Stimulated activated CD4-positive, alpha-beta T cell treated with anti-CD3 and anti-CD28 coated beads, Interleukin-1b, Interleukin-23, amount 100 ng/mL, for 1 hour (primary cell): ENCODE measurements at places on chromosomes 2 and 18.

GRCh38 chr18:58527285-58527951 lies 101.5 kb downstream of the ALPK2 start:
- no peak for DNase-seq

DNA sequence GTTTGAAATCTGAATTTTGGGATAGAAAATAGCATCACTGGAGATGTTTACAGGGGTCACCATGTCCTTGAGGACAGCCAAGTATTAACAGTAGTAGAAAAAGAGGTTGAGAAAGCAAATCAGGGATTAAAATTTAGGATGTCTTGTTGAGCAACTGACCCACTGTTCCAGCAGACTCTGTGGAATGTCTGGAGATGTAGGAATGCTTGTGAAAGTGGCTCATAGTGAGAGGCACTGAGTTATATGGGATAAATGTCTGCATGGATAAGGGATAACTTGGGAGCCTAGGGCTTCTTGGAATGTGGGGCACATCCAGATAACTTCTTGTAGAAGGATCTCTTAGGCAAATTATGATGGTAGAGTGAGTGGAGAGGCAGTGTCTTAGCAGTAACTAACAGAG lies 495.0 kb downstream of the TMX3 start:
- no peak for DNase-seq

GRCh38 chr2:136010126-136010525 lies 24.7 kb upstream of the DARS1 start:
- no peak for DNase-seq

- DNase-seq = no peak
These were observed 1.6 kb downstream of the PRKAG3 start for GRCh38 chr2:218829868-218830451.

- no peak for DNase-seq
These were observed 99.9 kb downstream of the PARD3B start for GRCh38 chr2:204645018-204645773.

DNA sequence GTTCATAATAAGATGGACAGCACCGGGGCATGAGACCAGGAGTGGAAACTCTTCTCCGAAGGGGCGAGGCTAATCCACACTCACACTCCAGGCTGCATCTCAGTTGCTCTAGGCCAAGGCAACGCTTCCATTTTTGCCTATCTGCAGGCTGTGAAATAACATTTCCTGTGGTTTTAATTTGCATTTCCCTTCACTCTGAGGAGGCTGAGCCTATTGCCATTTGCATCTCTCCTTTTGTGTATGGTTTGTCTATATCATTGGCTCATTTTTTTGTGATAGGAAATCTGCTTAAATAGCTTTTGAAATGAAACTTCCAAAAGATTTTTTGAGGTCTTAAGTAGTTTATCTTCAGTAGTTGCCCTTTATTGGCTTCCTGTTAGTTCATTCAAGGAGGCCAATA lies 57.6 kb downstream of the TPGS2 start:
- no peak for DNase-seq

- DNase-seq = no peak
These were observed 984.6 kb upstream of the CNTNAP5 start for GRCh38 chr2:123040506-123040905.

- DNase-seq = no peak
These were observed 2.1 kb upstream of the TCF7L1 start for GRCh38 chr2:85131116-85131515.

DNA sequence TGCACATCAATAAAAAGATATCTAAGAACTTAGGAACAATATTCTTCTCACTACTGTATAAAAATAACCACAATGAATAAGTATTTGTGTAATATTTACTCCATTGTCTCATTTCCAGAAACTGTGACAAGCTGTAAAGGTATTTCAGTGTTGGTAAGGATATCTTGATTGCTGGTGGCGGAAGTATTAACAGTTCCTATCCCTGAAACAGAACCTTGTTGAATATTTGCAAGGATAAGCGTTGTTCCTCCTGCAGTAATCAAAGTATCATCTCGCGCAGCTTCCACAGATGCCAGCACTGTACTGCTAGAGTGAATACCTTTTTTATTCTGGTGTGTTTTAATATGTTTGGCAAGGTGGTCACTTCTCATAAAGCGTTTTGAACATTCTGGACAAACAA lies 55.3 kb downstream of the SP3 start:
- no peak for DNase-seq

- DNase-seq = no peak
These were observed 2.9 kb upstream of the DGKD start for GRCh38 chr2:233351423-233351822.

DNA sequence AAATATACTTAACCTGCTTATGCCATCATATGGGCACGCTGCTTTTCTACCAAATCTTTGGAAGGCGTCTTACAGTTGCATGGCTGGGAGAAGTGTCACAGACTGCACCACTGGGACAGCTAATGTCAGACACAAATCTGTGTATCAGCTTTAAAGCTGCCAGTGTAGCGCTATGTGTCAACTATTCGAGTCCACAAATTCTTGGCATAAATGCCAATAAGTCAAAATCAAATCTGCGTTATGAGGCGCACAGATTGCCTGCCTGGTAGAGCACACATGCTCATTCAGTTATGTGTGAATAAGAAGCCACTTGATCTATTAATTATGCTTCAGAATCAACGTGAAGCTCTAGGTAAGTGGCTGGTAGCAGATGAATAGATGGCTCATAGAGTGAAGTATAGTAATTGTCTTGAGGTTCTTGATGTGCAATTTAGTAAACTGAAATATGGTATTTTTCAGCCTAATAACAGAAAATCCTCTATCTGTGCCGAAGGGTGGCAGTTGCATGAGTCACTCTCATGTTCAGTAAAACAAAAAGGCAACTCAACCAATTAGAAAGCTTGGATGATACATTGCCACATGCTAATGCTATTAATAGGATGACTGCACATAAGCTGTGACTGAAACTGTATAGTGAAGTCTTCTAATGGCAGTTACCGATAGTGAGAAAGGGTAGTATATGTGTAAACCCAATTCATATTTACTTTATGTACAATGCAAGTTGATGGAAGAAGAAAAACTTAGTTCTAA lies 52.0 kb downstream of the DCC start:
- no peak for DNase-seq
